Stimulated activated CD8-positive, alpha-beta memory T cell treated with anti-CD3 and anti-CD28 coated beads, Interleukin-4, amount 100 ng/mL, for 4 hours (primary cell): ENCODE measurements at places on chromosomes 2 and 18.

DNA sequence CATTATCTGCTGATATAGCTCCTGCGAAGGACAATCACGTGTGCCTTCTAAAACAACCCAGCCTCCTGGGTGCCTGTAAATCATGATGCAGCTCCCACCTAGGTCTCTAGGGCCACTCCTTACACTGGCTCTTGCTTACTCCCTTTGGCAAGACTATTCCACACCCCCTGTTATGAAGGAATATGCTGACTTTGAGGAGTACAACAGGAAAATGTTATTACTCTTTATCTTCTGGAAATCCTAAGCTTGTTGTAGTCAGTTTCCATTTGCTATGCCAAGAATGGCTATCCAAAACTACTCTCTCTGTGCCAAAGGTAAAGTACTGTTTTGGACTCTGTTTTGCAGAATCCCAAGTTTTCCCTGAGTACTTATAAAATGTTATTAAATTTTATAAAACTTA is 7.7 kb downstream of the SGO2 start:
- no peak for DNase-seq

DNA sequence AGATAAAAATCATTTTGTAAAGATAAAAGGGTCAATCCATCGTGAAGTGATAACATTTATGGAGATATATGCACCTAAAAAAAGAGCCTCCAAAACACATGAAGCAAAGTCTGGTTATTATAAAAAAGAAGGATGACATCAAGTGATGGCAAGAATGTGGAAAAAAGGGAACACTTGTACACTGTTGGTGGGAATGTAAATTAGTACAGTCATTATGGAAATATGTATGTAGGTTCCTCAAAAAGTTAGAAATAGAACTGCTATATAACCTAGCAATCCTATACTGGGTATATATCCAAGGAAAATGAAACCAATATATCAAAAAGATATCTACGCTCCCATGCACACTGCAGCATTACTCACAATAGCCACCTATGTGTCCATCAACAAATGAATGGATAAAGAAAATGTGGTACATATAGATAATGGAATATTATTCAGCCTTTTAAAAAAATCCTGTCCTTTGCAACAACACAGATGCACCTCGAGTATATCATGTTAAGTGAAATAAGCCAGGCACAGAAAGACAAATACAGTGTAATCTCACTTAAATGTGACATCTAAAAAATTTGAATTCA is 28.9 kb downstream of the ABCB11 start:
- no peak for DNase-seq

DNA sequence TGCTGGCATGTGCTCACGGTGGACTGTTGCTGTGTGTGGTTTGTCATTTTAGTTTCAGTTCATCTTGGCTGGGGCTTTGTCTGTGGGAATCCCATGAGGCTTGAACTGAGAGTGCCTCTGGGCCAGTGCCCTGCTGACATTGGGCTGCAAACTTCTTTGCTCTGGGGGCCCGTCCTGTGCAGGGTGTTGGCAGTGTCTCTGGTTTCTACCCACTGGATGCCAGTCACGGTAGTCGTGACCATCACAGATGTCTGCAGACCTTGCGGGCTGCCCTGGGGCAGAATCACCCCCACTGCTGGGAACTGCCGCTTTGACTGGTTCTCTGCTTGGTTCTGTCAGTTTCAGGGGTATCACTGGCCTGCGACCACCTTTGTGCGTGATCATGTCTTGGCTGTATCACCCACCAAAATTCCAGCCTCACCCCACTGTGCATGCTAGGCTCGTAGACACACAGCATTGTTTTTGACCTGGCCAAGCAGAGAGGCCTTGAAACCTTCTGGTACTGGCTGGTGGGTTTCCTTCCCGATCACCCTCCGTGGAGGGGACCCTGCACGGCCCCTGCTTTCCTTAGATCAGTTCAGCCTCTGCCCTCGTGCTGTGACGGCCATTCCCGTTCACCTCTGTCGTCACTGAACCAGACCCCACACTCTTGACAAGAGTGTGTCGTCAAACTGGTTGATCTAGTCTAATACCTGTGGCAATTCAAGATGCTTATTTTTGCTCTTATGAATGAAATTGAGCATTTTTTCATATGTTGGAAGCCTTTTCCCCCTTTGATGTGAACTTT is 57.6 kb downstream of the KCNG2 start:
- DNase-seq: no peak

DNA sequence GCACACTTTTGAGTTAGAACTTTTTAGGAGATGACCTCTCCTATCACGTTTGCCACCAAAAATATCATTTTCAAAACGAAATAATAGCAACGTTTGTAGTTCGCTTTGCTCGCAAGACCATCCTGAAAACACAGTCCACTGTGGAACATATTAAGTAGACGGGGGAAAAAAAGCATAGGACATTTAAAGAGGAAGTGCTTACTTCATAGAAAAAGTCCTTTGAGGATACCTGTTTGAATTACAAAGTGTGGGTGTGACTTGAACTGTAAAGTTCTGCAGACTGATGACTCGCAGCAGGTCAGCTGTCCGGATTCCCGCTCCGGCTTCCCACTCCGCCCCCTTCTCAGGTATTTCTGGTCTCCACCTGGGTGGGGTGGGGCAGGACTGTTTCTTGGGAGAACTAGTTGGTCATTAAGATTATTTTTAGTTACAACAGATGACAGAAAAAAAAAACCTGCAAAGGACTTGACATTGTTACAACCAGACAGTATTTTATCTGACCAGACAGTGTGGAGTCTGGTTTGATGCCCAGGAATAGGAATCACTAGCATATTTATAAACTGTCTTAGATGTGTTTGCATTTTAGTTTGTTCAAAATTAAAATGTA is 13.3 kb downstream of the CNOT11 start:
- DNase-seq: no peak

DNA sequence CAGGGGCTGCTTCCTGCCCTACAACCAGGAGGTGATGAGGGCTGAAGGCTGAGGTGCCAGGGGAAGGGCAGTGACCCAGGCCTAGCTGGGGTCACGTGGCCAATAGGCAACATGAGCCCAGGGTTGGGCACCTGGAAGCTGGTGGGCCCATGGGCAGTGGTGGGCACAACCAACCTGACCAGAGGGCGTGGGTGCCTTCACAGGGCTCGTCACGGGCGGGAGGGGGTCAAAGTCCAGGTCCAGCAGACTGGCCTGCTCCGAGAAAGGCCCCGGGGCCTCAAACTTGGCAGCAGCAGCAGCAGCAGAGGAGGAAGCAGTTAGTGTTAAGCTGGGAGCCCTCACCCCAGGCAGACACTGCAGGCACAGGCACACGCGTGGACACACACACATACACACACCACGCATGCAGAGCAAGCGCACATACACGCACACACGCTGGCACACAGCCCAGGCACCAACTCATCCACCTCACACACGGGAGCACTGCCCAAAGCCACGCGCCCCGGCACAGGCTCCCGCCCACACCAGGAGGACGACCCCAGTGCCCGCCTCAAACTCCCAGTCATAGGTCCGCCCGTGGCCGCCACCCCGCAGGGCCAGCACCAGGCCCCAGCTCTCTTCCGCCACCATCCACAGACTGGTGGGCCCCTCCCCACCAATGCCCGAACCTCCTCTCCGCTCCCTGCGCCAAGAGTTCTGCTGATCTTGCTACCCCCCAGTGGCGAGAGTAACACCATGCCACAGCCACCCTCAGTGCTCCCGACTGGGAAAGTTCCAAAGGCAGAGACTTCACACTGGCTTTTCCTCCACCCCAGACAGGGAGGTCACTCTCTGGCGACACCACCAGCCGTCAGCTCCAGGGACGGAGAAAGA is 53.0 kb downstream of the BIN1 start:
- no peak for DNase-seq

GRCh38 chr2:11945139-11946126 is 199.0 kb downstream of the LPIN1 start:
- no peak for DNase-seq

GRCh38 chr18:55179835-55180234 is 220.6 kb upstream of the CCDC68 start:
- no peak for DNase-seq

- DNase-seq: no peak
These were observed 185.9 kb downstream of the ANAPC1 start for GRCh38 chr2:111698089-111698488.

DNA sequence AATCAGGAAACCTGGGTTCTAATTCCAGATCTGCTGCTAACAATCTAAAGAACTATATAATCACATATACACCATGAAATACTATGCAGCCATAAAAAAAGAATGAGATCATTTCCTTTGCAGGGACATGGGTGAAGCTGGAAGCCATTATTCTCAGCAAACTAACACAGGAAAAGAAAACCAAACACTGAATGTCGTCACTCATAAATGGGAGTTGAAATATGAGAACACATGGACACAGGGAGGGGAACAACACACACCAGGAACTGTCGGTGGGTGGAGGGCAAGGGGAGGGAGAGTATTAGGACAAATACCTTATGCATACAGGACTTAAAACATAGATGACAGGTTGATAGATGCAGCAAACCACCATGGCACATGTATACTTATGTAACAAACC is 33.2 kb downstream of the CDH2 start:
- DNase-seq: no peak

- DNase-seq: peak; percentile 52
These were observed 48.6 kb downstream of the RPIA start for GRCh38 chr2:88739985-88740600.

GRCh38 chr2:129741623-129742022 is 237.8 kb upstream of the RAB6C start:
- DNase-seq: no peak

DNA sequence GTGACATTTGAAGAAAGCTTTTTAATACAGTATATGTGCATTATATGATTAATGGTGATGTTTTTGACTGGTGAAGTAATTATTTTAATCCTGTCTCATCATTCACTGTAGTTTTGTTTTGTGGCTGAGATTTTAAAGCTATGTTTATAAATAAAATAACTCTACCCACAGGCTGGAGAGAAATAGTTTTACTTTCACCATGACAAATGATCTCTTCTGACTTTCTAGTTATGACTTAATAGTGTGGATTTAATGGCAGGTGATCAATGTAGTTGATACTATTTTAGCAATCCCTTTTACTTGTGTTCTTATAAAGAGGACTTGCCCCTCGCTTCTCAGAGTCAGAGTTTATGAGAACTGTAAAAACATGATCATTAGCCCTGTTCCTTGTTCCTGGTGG is 289.5 kb upstream of the SIX3 start:
- DNase-seq: no peak

DNA sequence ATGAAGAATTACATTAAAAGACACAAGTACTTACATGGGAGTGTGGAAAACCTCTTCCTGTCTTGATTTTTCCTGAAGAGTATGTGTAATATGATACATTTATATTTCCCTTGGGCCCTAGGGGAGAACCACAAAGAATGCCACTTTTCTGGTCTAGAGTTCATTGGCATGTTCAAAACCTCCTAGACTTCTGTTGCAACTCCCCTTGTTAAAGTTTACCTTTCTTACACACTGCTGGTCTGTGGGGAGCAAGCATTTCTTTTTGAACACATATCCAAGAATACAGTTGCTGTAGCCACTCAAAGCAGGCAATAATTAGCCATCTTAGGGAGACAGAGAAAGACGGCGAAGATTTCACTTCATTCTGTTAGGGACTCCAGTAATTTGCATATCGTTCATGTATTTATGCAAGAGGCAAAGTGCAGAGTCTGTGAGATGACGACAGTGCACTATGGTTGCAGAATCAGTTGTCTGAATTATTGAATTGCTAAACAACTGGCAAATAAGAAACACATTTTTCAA is 103.5 kb downstream of the NOL4 start:
- DNase-seq: no peak

DNA sequence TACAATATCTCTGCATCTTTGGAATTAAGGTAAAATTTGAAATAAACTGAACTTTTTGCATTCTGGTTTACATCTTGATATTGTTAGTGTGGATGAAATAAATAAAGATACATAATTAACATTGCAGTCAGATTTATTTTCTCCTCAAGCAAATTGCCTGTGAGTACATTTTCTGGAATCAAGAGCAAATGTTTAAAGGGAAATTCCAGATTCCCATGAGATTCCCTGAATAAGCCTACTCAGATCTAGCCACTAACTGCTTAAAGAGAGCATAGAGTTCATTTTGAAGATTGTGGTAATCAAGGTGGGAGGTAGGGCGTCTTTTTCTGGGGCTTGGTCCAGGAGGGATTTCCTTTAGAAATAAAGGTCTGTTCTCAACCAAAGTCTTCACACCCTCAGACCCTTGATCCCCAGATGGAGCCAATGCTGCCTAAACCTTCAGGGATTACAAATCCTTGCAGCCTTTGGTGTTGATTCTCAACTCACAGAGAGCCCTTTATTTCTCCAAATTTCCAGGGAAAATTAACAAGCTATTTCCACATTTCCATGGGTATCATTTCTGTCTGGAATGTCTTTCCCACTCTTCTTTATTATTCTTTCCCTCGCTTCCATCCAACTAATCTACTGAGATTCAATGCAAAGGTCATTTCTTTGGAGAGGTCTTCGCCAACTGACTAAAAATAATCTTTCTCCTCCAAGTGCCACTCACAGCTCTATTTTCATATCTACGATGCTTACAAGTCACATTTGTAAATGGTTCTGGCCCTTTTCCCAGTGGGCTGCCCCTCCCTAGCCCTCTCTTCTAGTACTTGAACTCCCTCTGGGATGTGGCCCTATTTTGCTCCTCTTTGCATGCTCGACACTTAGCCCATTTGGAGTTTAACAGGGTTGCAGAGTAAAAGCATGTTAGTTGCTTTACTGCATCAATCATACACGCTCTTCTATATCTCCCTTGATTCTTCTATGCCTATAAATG is 79.8 kb upstream of the SPATS2L start:
- no peak for DNase-seq

DNA sequence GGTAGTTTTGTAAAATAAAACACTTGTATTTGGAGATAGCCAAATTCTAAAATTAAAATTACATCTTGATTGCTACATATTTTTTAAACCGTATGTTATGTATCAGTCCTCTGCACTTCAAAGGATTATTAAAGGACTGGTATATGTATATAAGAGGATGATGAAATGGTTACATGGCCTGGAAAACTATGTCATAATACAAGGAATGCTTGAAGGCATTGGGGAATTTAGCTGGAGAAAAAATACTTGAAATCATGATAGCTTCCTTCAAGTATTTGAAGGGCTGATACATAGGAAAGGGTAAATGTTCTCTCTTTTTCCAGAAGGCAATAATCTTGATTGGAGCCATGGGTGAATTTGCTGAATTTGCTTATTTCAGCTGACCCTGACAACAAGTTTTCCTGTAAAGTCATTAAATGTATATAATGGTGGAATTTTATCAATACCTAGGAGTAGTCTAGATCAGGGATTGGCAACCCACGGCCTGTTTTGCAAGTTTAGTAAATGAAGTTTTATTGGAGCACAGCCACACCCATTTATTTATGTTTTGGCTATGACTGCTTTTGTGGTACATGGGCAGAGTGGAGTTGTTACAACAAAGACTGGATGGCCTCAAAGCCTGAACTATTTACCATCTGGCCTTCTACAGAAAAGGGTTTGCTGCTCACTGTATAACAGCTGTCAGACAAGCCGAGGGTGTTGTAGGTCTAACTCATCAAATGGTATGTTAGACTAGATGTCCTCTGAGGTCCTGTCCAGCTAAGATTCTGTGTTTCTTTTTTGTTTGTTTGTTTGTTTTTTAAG is 34.4 kb downstream of the ACYP2 start:
- no peak for DNase-seq

DNA sequence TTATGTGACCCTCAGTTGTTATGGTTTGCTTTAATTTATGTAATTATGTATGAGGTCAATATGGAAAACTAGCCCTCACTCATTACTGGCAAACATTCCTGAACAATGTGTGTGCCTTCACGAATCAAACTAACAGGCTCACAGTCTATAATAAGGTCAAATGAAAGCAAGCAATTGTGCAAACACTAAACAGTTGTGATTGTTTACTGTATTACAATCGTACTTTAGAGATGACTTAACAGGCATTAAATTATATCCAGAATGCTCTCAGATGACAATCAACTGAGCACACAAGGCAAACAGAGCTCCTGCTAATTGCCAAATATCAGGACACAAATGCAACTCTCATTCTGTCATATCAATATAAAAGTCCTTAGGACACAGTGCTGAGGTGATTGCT is 29.5 kb downstream of the COL5A2 start:
- DNase-seq: no peak
